ENCODE measurements at places on chromosomes 4 and X.

- H3K36me3 ChIP-seq: no peaks in the 10 kb centered on the region
- no peak overlapping the region for H3K27ac ChIP-seq
- DNase-seq: no peak
- H3K4me3 ChIP-seq: no peak overlapping the region
- no peaks in the 10 kb centered on the region for H3K27me3 ChIP-seq
These were observed 65.1 kb upstream of the DIAPH2 start for GRCh38 chrX:96619588-96619987.

- H3K4me3 ChIP-seq: no peak overlapping the region
- no peaks in the 10 kb centered on the region for H3K4me1 ChIP-seq
These were observed 966.2 kb downstream of the RPA4 start for GRCh38 chrX:97849951-97850350.

DNA sequence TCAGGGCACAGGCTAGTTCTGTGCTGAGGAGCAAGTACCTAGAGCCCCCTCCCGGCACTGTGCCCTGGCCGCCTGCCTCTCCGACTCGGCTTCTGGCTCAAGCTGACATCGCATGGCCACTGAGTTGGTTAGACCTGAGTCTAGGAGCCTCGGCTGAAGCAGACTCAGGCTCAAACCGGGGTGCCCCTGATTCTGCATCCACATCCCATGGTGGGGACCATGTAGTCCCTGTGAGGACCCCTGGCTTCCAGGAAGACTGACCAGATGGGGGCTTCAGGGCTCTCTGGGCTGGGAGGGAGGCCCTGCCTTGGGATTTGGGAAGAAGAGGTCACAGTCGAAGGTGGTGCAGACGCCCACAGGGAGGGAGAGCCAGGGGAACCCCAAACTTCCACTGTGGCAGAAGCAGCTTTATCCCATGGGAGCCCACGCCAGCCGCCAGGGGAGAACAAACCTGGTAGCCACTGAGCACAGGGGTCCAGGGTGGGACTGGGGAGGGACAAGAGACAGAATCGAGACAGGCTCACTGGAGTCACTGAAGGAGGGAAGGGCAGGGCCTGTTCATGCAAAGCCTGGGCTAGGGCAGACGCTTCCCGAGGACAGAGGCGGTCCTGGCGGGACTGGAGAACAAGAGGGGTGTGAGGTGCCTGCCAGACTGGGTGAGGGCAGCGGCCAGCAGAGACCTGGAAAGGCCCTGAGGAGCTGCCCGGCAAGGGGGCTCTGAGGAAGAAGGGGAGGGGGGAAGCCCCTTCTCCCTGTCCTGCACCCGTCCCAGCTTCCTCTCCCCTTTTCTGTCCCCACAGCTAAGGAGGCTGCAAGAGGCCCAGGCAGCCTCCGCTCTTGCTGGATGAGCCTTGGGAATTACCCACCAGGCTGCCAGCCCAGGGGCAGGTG is 1.1 kb downstream of the PDE6B start:
- H3K27me3 ChIP-seq: no peaks in the 10 kb centered on the region
- no peaks in the 10 kb centered on the region for H3K36me3 ChIP-seq
- H3K4me1 ChIP-seq: no peaks in the 10 kb centered on the region
- no peak overlapping the region for H3K4me3 ChIP-seq
- H3K27ac ChIP-seq: no peak overlapping the region

DNA sequence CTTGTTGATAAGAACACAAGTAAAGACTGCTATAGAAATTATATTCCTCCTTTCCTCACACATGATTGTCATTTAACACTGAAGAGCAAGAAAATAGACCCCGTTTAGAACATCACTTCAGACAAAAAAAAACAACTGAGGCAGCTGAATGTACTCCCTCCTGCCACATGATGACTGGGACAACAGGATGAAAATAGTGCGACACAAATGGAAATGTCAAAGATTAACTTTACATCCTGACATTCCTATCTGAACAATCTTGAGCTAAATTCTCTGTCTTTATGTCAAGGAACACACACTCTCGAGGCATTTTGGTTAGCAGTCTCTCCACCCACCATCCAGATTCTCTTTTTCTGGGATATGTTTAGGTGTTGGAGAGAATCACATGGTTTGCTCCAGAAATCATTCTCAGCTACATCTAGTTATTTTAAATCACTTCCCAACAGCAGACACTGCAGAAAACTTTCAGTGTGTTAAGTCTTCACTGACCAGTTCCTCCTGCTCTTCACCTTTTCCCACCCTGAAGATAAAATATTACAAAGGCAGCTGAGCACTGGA is 16.3 kb upstream of the KCNIP4 start:
- no peak for DNase-seq
- H3K27me3 ChIP-seq: no peaks in the 10 kb centered on the region
- H3K4me3 ChIP-seq: no peak overlapping the region
- no peak overlapping the region for H3K27ac ChIP-seq
- no peaks in the 10 kb centered on the region for H3K36me3 ChIP-seq

GRCh38 chr4:177546745-177547144 is 104.5 kb upstream of the AGA start:
- no peaks in the 10 kb centered on the region for H3K36me3 ChIP-seq
- no peak for DNase-seq
- no peaks in the 10 kb centered on the region for H3K4me1 ChIP-seq
- no peaks in the 10 kb centered on the region for H3K27me3 ChIP-seq

GRCh38 chr4:106906728-106907127 is 129.4 kb downstream of the DKK2 start:
- H3K27ac ChIP-seq: no peak overlapping the region
- DNase-seq: no peak
- H3K36me3 ChIP-seq: no peaks in the 10 kb centered on the region
- no peaks in the 10 kb centered on the region for H3K4me1 ChIP-seq
- H3K27me3 ChIP-seq: no peaks in the 10 kb centered on the region

GRCh38 chr4:23084559-23085248 is 392.0 kb downstream of the GBA3 start:
- H3K27ac ChIP-seq: no peak overlapping the region
- no peak for DNase-seq
- no peaks in the 10 kb centered on the region for H3K4me1 ChIP-seq
- H3K27me3 ChIP-seq: no peaks in the 10 kb centered on the region
- no peak overlapping the region for H3K4me3 ChIP-seq

GRCh38 chr4:171639540-171639939 is 173.7 kb upstream of the GALNTL6 start:
- H3K36me3 ChIP-seq: no peaks in the 10 kb centered on the region
- no peak overlapping the region for H3K4me3 ChIP-seq
- H3K27me3 ChIP-seq: no peaks in the 10 kb centered on the region

- H3K27ac ChIP-seq: no peak overlapping the region
- peaks cover 5% of the 10 kb centered on the region for H3K27me3 ChIP-seq
- DNase-seq: no peak
- H3K4me3 ChIP-seq: no peak overlapping the region
- no peaks in the 10 kb centered on the region for H3K4me1 ChIP-seq
- no peaks in the 10 kb centered on the region for H3K36me3 ChIP-seq
These were observed 89.9 kb upstream of the PAK3 start for GRCh38 chrX:111006116-111006515.

- no peak overlapping the region for H3K4me3 ChIP-seq
- no peak for DNase-seq
- H3K27me3 ChIP-seq: no peaks in the 10 kb centered on the region
These were observed 678.3 kb upstream of the NR3C2 start for GRCh38 chr4:149120331-149121022.
